Hematopoietic multipotent progenitor cell (in vitro differentiated cells): ENCODE measurements at places on chromosomes 11 and 22. TPM values are rescaled to one million over a fixed set of nuclear protein-coding genes. Genes with fewer than 3 reads are reported as not detected.

DNA sequence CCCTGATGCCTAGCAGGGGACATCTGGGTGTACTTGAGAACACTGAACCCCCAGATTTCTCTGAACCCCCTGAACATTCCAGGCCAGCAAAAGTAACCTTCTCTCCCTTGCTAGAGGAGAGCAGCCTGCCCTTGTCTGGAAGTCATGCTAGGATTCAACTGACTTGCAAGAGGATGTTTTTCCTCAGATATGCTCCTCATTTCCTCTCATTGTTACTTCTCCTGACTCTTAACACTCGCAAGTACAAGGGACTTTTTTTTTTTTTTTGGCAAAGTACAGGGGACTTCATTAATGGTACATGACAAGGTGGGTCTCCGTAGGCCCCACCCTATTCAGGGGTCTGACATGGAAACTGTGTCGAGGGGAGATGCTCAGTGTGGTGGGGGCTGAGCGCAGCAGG lies 6.3 kb upstream of the MCHR1 start:
- no peak for DNase-seq

C22orf42 gene
- total RNA-seq: not detected

GRCh38 chr11:112588252-112588694 lies 327.6 kb upstream of the PLET1 start:
- DNase-seq: peak; percentile 57

GRCh38 chr11:44658506-44658850 lies 68.3 kb upstream of the TSPAN18 start:
- peak; percentile 14 for DNase-seq

- DNase-seq: no peak
Observed at GRCh38 chr22:17199003-17199731, 20.1 kb downstream of the ADA2 start.

OR2AT4 gene
- under 0.01 TPM for total RNA-seq

CSRP3 gene
- not detected for total RNA-seq

OR52N5 gene
- total RNA-seq: 0.81 TPM

KIAA1671 gene
- total RNA-seq: 0.54 TPM

FOXR1 gene
- total RNA-seq: not detected

GRCh38 chr11:69702769-69703452 lies 911 bp downstream of the FGF19 start:
- no peak for DNase-seq

GRCh38 chr22:42462016-42462415 lies 29.8 kb upstream of the NFAM1 start:
- peak; percentile 63 for DNase-seq

GRCh38 chr11:877565-877964 lies 33.0 kb downstream of the CHID1 start:
- peak; percentile 15 for DNase-seq

DNA sequence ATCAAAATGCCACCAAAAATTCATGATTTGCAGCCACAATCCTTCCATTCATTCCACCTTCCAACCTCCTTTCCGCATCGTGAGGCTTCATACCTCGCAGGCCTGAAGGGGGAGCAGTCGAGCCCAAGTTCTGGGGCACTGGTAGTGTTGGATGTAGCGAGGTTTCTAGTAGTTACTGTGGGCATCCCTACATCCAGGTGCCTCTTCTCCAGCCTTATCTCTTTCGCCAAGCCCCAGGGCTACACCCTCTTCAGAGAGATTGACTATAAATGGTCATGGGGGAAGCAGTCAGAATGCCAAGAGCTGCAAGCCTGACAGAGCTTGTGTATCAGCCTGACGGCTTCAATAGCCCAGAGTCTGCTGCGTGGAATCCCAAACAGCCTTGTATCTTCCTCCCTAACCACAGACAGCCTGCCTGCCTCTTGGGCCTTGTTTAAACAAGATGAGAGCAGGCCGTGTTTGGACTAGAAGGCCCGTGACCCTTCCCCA lies 28.9 kb downstream of the CLMP start:
- peak; percentile 14 for DNase-seq

- no peak for DNase-seq
Observed at GRCh38 chr11:109241988-109242536, 179.9 kb upstream of the C11orf87 start.

- no peak for DNase-seq
Observed at GRCh38 chr11:131980888-131981668, 610.7 kb downstream of the NTM start.

DNA sequence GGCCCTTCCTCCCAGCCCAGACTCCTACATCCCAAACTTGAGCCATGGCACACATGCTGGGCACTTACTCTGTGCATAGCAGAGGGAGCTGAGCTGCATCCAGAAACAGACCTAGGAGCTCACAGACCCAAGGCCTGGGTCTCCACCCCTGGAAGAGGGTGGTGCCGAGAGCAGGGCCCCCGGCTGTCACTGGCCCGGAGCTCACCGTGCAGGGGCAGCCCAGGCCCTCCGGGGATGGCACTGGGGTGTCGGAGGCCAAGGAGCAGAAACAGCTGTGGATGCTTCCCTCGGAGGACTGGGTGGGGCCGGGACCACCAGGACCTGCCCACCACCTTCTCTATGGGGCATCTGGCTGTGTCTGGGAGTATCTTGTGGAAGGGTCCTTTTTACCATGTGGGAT lies 4.3 kb upstream of the APOBEC3A start:
- no peak for DNase-seq

NXPE2 gene
- total RNA-seq: not detected

- DNase-seq: no peak
Observed at GRCh38 chr11:17521106-17521900, 22.9 kb downstream of the USH1C start.
